ENCODE measurements at places on chromosomes 2 and 18.

DNA sequence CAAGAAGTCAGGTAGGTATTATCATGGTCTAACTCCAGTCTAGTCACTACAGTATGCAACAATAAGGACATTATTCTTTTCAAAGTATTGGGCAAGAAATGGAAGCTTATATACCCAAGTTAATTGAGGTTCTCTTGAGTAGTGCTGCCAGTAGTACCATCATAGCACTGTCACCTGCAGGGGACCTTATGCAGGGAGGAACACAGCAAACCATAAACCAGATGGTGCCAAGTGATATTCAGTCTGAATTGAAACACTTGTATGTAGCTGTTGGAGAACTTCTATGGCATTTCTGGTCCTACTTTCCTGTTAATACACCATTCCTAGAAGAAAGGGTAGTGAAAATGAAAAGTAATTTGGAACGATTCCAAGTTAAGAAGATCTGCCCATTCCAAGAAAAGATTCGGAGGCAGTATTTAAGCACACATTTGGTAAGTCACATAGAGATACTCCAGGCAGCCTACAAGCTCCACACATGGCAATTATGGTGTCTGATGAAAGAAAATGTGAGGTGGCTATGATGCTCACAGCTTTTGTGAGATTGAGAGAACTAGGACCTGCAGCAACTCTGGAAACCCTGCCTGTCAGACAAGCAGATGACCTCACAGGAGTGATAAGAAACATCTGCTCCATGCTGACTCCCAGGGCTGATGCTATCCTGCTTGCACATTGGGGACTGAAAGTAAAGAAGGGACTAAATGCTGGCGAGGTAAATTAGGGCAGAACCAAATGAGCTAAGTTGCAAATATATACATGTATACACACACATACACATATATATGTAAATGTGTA lies 174.7 kb downstream of the MC4R start:
- no peaks in the 10 kb centered on the region for H3K27me3 ChIP-seq
- no peak for DNase-seq
- H3K4me3 ChIP-seq = no peak overlapping the region
- peaks cover 3% of the 10 kb centered on the region for H3K4me1 ChIP-seq
- H3K36me3 ChIP-seq = no peaks in the 10 kb centered on the region

DNA sequence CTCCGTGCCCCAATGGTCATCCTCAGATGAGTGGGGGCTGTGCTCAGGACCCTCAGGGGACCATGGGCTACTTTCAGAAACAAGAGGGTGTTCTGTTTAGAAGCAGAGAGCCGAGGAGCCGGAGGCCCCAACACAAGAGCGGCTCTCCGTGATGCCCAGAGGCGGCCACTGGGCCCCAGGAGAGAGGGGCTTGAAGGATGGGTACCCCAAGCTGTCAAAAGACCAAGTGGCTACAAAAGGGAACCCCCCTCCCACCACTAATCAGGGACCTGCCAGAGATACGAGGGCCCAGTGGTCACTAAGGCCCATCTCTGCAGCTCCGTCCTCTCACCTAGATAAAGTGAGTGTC lies 93.6 kb downstream of the HDAC4 start:
- peaks cover 95% of the 10 kb centered on the region for H3K4me1 ChIP-seq
- H3K27ac ChIP-seq = no peak overlapping the region
- H3K27me3 ChIP-seq = no peaks in the 10 kb centered on the region
- no peak overlapping the region for H3K4me3 ChIP-seq
- no peak for DNase-seq
- H3K36me3 ChIP-seq = peaks cover 31% of the 10 kb centered on the region

DNA sequence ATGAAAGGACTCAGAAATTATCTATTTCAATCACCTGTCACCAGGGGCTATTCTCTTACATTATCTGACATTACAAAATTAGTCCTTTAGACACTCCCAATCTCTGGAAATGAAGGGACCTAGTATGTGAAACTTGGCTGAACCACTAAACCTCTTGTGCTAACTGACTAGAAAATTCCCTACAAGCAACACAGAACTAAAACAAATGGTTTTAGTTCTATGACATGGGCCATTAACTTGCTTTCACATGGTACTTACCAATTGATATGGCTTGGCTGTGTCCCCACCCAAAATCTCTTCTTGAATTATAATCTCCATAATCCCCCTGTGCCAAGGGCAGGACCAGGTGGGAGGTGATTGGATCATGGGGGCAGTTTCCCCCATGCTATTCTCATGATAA lies 16.6 kb downstream of the SERPINE2 start:
- H3K36me3 ChIP-seq = no peaks in the 10 kb centered on the region
- H3K4me3 ChIP-seq = no peak overlapping the region
- H3K4me1 ChIP-seq = peaks cover 5% of the 10 kb centered on the region
- H3K27ac ChIP-seq = no peak overlapping the region
- H3K27me3 ChIP-seq = no peaks in the 10 kb centered on the region

- no peak overlapping the region for H3K27ac ChIP-seq
- no peak overlapping the region for H3K4me3 ChIP-seq
- H3K36me3 ChIP-seq = no peaks in the 10 kb centered on the region
- H3K27me3 ChIP-seq = no peaks in the 10 kb centered on the region
- H3K4me1 ChIP-seq = no peaks in the 10 kb centered on the region
Measured at GRCh38 chr2:204072443-204073324, 136.1 kb downstream of the ICOS start.

GRCh38 chr2:17912266-17912691 lies 33.8 kb downstream of the KCNS3 start:
- peaks cover 6% of the 10 kb centered on the region for H3K4me1 ChIP-seq
- no peak for DNase-seq
- H3K36me3 ChIP-seq = no peaks in the 10 kb centered on the region

DNA sequence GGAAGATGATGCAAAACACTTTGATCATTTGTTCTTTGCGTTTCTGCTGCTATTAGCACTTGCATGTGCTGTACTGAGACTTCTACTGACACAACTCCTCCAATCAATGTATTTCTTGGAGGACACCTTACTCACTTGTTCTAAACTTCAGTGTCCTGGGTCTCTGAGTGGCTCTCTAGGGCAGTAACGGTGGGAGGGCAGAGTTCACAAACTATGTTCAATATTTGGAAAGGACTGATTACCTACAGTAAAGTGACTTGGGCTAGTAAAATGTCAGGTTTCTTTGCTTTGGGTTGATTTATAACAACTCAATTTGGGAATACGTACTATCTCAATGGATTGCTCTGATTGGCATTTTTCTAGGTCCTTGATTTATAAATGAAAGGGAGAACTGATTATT lies 49.3 kb upstream of the PAX8 start:
- H3K27ac ChIP-seq = no peak overlapping the region
- H3K27me3 ChIP-seq = no peaks in the 10 kb centered on the region
- H3K4me1 ChIP-seq = peaks cover 21% of the 10 kb centered on the region

DNA sequence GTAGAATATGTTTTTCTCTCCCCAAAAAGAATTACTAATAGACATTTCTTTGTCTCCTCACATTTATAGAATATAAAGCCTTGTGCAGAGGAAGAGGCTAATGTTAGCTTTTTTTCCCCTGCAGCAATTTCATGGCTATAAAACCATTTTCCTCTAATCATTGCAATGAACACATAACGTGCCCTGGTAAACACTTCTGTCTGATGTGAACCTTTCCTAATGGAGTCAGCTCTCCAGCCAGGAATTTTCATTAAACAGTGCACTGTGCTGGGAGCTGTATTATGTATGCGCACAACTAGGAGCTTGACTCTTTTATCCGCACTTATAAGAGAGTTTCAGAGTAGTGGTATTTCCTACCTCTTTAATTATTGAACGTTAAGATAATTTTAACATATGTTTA lies 63.9 kb upstream of the SPATS2L start:
- no peak for DNase-seq
- H3K36me3 ChIP-seq = no peaks in the 10 kb centered on the region
- no peak overlapping the region for H3K27ac ChIP-seq
- no peak overlapping the region for H3K4me3 ChIP-seq
- H3K27me3 ChIP-seq = no peaks in the 10 kb centered on the region
- no peaks in the 10 kb centered on the region for H3K4me1 ChIP-seq

- H3K36me3 ChIP-seq = peaks cover 40% of the 10 kb centered on the region
- H3K27ac ChIP-seq = no peak overlapping the region
- no peak for DNase-seq
- H3K27me3 ChIP-seq = no peaks in the 10 kb centered on the region
Measured at GRCh38 chr2:241445426-241445825, 63.0 kb downstream of the STK25 start.

Data from spinal cord (tissue), 10 donors.